ENCODE measurements at places on chromosomes 1 and 21.
A peak's percentile ranks its signal among the peaks of the same experiment; 100 is the strongest.

GRCh38 chr1:44068442-44068921, 37.2 kb upstream of the SLC6A9 start:
- DNase-seq, result no peak

DNA sequence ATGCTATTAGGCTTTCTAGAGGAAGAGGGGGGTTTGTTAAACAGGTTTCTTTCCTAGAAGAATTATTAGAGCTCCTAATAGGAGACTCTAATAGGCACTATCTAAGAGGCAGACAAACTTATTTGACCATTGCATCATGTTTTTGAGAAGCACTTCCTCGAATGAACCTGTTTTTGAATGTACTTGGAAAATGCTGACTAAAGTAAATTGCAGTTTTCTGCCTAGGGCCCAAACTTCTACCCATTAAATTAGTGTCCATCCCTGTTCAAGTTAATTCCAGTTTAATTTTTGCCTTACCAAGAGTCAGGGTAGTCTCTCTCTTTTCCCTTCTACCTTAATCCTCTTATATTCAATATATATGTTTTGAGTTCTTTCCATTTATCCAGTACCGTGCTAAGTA, 1029.6 kb downstream of the TTLL7 start:
- DNase-seq, result no peak

- DNase-seq, result peak; percentile 22
These were observed 7.0 kb downstream of the CDKN2C start for GRCh38 chr1:50976890-50977574.

- no peak for DNase-seq
These were observed 12.0 kb downstream of the CREG1 start for GRCh38 chr1:167541610-167542009.

DNA sequence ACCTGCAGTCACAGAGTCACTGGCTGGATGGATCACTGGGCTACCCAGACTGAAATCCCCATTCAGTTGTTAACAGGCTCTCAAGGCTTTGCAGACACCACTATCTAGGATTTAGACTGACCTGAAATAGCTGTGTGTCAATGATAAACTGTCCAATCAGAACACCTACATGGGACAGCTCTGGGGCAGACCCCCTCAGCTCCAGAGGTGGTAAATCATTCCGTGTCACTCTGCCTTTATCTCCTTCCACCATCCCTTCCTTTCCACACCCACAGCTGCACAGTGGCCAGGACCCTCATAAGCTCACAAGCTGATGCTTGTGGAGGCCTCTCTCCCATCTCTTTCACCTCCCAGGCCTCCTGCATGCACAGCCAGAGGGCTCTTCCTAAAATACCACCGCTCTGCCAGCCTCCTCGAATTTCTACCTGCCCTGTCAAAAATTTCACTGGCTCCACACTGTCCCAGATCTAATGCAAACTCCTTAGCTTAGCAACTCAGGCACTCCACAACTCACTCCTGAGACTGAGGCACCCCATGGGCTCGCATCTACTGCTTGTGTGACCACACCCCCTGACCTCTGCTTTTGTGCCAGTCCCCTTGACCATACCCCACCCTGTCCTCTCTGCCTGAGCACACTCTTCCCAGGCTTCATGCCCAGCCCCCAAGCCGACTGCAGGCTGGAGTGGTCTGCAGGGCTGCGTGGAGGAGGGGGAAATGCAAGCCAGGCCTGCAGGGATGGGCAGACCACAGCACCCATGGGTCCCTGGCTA, 5.8 kb downstream of the CAPZB start:
- no peak for DNase-seq

DNA sequence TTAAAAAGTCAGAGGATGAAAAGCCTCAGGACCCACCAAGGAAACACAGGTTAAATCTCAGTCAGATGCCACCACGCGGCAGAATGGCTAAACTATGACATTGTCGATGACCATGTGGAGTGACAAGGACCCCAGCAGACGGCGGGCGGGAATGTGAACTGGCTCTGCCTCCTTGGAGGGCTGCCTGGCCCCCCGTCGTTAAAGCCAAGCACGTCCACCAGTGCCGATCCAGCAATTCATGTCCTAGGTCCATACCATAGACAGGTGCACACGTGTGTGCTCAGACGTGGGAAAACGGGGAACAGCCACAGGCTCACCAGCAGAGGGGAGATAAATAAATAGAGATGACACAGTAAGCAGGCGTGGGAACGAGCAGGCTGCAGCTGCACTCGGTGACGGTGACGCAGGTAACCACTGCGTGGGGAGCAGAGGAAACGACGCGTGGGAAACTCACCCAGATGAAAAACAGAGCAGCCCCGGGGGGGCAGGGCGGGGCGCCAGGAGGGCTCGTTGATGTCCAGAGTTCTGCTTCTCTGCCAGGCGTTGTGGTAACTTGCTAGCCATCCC, 28.3 kb upstream of the PCBP3 start:
- peak; percentile 85 for DNase-seq

DNA sequence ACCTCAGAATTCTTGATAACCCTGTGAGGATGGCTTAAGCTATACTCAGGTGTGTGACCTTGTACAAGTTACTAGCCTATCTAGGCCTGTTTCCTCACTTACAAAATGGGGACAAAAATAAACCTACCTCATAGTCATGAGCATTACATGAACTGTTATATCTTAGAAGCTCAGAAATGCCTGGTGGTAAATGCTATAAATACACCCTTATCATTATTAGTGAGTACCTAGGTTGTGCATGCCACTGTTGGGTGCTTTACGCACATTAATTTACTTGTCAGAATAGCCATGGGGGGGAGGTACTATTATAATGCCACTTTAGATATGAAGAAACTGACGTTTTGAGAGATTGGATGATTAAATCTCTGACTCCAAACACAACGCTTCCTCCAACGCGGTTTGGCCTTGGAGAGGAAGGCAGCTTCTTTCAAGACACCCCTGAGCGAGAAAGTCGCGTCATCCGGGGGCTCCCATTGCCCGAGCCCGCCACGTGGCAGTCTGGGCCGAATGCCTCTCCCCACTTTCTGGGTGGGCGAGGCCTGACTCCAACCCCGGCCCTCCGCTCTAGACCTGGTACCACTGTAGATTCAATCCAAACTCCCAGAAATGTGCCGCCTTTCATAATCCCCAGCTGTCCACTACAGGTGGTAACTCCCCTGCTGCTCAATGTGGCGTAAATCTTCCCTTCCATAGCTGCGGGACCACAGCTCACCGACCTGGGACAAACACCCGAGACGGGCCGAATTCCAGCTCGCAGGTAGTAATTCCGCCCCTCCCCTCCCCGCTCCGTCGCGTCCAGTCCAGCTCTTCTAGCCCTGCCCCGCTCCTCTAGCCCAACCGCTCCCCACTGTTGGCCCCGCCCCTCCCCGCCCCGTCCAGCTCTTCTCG, 771 bp upstream of the RAD54L start:
- peak; percentile 79 for DNase-seq

- DNase-seq, result no peak
These were observed 39.1 kb upstream of the LRP8 start for GRCh38 chr1:53366901-53367502.

DNA sequence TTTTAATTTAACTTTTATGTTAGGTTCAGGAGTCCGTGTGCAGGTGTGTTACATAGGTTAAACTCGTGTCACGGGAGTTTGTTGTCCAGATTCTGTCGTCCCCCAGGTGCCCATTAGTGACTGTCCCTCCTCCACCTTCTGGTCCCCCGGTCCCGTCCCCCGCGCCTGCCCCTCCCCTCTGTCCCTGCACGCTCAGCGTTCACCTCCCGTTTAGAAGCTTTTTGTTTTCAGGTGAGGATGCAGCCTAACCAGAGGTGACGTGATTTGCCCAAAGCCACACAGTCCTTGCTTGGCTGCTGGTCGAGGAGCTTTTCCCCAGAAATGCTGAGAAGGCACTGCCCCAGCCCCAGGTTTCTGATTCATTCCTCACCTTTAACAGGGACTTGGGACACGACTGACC, 844 bp downstream of the C1orf146 start:
- no peak for DNase-seq

- DNase-seq, result no peak
These were observed 20.1 kb downstream of the NADK start for GRCh38 chr1:1758059-1758621.

DNA sequence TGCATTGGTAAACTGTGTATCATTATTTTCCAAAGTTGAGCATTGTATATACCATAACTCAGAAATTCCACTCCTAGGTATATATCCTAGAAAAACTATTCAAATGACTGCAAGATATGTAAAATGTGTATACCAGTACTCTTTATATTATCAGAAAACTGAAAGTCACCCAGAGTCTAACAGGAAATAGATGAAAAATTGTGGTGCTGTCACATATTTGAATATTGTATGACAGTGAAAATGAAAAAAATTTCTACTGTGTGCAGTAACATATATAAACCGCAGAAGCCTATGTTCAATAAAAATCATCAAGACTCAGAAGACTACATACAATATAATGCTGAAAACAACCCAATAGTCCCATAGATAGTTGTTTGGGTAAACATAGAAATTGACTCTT, 74.4 kb upstream of the LYPLAL1 start:
- DNase-seq, result no peak

DNA sequence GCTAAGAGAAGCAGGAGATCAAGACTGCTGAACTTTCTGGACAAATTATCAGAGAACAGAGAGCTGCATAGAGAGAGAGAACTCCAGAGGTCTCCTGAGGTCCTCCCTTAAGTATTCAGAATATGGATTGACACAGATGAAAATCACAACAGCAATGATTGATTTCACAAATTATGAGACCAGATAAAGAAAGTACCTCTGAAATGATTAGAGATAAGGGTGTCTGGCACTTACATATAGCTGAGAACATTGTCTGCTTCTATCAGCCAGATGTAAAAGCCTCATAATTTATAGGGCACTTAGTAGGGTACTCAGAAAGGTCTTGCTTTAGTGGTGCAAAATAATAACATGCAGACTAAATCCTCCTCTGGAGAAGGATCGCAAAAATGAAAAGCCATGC, 1301.8 kb downstream of the BRINP3 start:
- DNase-seq, result no peak

DNA sequence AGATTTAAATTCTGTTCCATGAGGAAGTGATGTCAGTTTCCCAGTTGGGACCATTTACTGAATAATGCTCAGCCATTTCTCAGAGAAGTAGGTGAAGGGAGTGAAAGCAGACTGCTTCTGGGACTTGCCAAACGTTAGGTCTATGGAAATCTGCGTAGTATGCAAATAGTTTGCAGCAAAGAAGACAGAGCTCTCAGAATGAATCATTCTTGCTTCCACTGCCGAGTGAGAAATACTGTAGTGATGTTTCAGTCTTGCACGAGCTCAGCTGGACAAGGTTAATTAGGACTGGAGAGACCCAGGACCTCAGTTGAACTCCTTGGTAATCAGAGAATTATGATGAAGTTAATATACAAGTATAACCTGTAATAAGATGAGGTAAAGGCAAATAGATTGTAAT, 317.7 kb upstream of the DAB1 start:
- DNase-seq, result no peak

DNA sequence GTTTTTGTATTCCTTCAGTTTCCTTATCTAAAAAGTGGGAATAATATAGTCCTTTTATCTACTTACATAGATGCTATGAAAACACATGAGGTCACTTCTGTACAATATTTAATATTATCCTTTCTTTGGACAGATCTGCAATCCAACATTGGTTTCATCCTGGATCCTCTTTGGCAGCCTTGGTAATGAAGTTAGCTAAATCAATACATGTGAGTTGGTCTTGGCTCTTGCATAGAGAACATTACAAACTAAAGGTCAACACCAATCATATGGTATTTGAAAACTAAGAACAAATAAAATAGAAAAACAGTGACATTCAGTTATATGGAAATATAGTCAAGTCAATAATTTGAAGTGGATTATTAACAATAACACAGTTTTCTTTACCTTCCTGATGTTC, 3.2 kb upstream of the EDEM3 start:
- DNase-seq, result no peak

GRCh38 chr1:10665930-10666850, 130.3 kb downstream of the CASZ1 start:
- no peak for DNase-seq

Measured in activated CD4-positive, alpha-beta T cell treated with anti-CD3 and anti-CD28 coated beads for 48 hours (primary cell).